Progenitor cell of endocrine pancreas (in vitro differentiated cells): ENCODE measurements at places on chromosomes 7 and 10. TPM values are rescaled to one million over a fixed set of nuclear protein-coding genes. Genes with fewer than 3 reads are reported as not detected.

Gene CDH23
- 0.43 and 0.53 TPM in 2 replicates for total RNA-seq

- H3K27ac ChIP-seq, result no peak overlapping the region
- no peak for DNase-seq
- H3K27me3 ChIP-seq, result no peaks in the 10 kb centered on the region
These were observed 13.2 kb downstream of the ITGB8 start for GRCh38 chr7:20343941-20344340.

DNA sequence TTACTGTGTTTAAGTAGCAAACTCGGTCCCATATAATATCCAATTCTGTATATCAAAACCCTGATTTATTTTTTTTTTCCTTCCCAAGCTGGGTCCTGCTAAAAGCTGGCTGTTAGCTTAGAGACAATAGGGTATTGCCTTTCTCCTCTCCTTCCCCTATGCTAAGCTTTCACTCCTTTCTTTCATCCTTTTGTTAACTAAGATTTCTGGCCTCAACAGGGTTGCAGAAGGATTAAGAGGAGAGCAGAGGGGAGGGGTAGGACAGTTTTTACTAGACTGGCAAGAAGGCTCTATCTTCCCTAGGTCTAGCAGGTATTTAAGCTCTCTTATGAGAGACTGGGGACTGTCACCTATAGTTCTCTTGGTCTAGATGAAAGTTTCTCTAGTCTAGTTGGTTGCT lies 229.2 kb downstream of the KCND2 start:
- H3K27me3 ChIP-seq, result no peaks in the 10 kb centered on the region
- DNase-seq, result no peak
- H3K36me3 ChIP-seq, result no peaks in the 10 kb centered on the region
- H3K4me1 ChIP-seq, result peaks cover 7% of the 10 kb centered on the region
- H3K4me3 ChIP-seq, result no peak overlapping the region

GRCh38 chr7:6170571-6171531 lies 101.6 kb downstream of the CYTH3 start:
- peaks cover 7% of the 10 kb centered on the region for H3K36me3 ChIP-seq
- no peaks in the 10 kb centered on the region for H3K27me3 ChIP-seq
- H3K27ac ChIP-seq, result no peak overlapping the region
- peaks cover 12% of the 10 kb centered on the region for H3K4me1 ChIP-seq

Gene SRGN
- total RNA-seq, result not detected in 2 replicates

Gene CYP3A5
- 4.2 and 4.6 TPM in 2 replicates for total RNA-seq

GRCh38 chr7:93973134-93973533 lies 31.0 kb downstream of the BET1 start:
- H3K27me3 ChIP-seq, result no peaks in the 10 kb centered on the region
- H3K4me3 ChIP-seq, result no peak overlapping the region
- H3K27ac ChIP-seq, result no peak overlapping the region
- DNase-seq, result no peak
- no peaks in the 10 kb centered on the region for H3K4me1 ChIP-seq

- DNase-seq, result no peak
- no peaks in the 10 kb centered on the region for H3K27me3 ChIP-seq
- H3K4me1 ChIP-seq, result peaks cover 18% of the 10 kb centered on the region
These were observed 602.7 kb upstream of the NRP1 start for GRCh38 chr10:33937036-33937730.

GRCh38 chr10:71790749-71791440 lies 17.6 kb upstream of the VSIR start:
- no peak for DNase-seq
- H3K4me3 ChIP-seq, result no peak overlapping the region

DNA sequence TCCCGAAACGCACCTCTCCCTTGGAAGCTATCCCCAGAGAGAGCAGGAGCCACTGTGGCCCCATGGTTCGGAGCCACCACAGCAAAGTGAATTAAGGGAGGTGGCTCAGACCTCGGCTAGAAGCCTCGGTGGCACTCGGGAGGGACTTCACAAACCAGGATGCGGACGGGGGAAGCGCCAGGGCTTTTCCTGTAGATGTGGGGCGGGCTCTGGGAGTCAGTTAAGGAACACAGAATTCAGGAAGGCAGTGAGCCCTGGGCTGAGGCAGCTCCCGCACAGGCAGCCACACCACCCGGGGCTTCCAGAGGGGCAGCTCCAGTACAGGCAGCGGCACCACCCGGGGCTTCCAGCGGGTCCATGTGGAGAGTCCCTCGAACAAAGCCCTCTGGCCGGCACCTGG lies 42.7 kb upstream of the DPYSL4 start:
- H3K4me3 ChIP-seq, result no peak overlapping the region
- no peaks in the 10 kb centered on the region for H3K36me3 ChIP-seq
- DNase-seq, result no peak
- no peaks in the 10 kb centered on the region for H3K4me1 ChIP-seq
- H3K27me3 ChIP-seq, result peaks cover 3% of the 10 kb centered on the region
- H3K27ac ChIP-seq, result no peak overlapping the region

GRCh38 chr7:17608114-17608833 lies 309.8 kb downstream of the AHR start:
- H3K4me3 ChIP-seq, result no peak overlapping the region

GRCh38 chr7:83643739-83644138 lies 5.2 kb downstream of the SEMA3E start:
- H3K36me3 ChIP-seq, result no peaks in the 10 kb centered on the region
- H3K27me3 ChIP-seq, result peaks cover 4% of the 10 kb centered on the region
- no peak for DNase-seq
- H3K4me1 ChIP-seq, result peaks cover 19% of the 10 kb centered on the region

Gene CALHM3
- 0.41 and 1.3 TPM in 2 replicates for total RNA-seq

DNA sequence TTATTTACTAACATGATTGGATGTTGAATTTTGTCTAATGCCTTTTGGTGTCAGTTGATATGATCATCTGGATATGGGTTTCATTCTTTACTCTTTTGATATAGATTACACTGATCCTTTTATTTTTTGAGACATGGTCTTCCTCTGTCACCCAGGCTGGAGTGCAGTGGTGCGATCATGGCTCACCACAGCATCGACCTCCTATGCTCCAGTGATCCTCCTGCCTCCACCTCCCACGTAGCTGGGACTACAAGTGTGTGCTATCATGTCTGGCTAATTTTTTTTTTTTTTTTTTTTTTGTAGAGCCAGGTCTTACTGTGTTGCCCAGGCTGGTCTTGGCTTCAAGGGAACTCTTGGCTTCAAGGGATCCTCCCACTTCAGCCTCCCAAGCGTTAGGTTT lies 27.1 kb downstream of the BMS1 start:
- peaks cover 47% of the 10 kb centered on the region for H3K36me3 ChIP-seq
- H3K27me3 ChIP-seq, result no peaks in the 10 kb centered on the region
- no peak overlapping the region for H3K27ac ChIP-seq
- no peak overlapping the region for H3K4me3 ChIP-seq
- no peak for DNase-seq

- H3K4me3 ChIP-seq, result no peak overlapping the region
- DNase-seq, result no peak
- H3K4me1 ChIP-seq, result peaks cover 6% of the 10 kb centered on the region
- H3K27ac ChIP-seq, result no peak overlapping the region
- no peaks in the 10 kb centered on the region for H3K36me3 ChIP-seq
- peaks cover 22% of the 10 kb centered on the region for H3K27me3 ChIP-seq
These were observed 83.3 kb downstream of the PAXIP1 start for GRCh38 chr7:154919344-154920225.

DNA sequence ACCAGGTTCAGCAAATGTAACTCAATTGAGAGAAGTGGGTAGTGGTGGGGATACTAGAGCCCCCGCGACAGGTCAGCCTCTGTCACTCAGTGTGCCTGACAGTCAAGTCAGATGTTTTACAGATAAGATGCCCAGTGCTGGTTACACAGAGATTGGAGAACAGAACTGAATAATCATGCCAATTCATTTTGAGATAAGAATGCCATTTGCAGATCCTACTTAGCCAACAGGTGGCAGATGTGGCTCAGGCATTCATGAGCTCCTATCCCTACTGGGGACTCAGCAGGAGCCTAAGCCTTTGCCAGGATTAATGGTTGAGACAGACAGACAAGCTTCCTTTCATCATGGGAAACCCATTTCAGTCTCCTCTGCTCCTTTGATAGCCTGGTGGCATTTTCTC lies 137.8 kb downstream of the MAPK8 start:
- peaks cover 1% of the 10 kb centered on the region for H3K36me3 ChIP-seq
- DNase-seq, result no peak
- no peak overlapping the region for H3K27ac ChIP-seq

Gene TMEM270
- total RNA-seq, result not detected in 2 replicates

Gene DUS4L
- 11.4 and 16.8 TPM in 2 replicates for total RNA-seq

GRCh38 chr10:124158592-124158991 lies 65.2 kb upstream of the CHST15 start:
- no peaks in the 10 kb centered on the region for H3K36me3 ChIP-seq
- peaks cover 4% of the 10 kb centered on the region for H3K4me1 ChIP-seq
- peaks cover 31% of the 10 kb centered on the region for H3K27me3 ChIP-seq
- no peak for DNase-seq
- H3K4me3 ChIP-seq, result no peak overlapping the region

Gene GAD2
- 5.9 and 6.5 TPM in 2 replicates for total RNA-seq

Gene EIF5AL1
- 0.11 and 0.12 TPM in 2 replicates for total RNA-seq

- H3K36me3 ChIP-seq, result no peaks in the 10 kb centered on the region
- no peak overlapping the region for H3K4me3 ChIP-seq
- H3K4me1 ChIP-seq, result peaks cover 3% of the 10 kb centered on the region
- peaks cover 32% of the 10 kb centered on the region for H3K27me3 ChIP-seq
These were observed 138.9 kb upstream of the COBL start for GRCh38 chr7:51455513-51455912.

Gene FAM237B
- total RNA-seq, result not detected in 2 replicates

GRCh38 chr7:2209961-2210323 lies 22.8 kb downstream of the MAD1L1 start:
- no peaks in the 10 kb centered on the region for H3K4me1 ChIP-seq
- peaks cover 36% of the 10 kb centered on the region for H3K36me3 ChIP-seq
- H3K27ac ChIP-seq, result no peak overlapping the region
- no peak for DNase-seq
- H3K4me3 ChIP-seq, result no peak overlapping the region

- H3K27me3 ChIP-seq, result peaks cover 6% of the 10 kb centered on the region
- H3K27ac ChIP-seq, result peak within 1 kb of the TSS; percentile 98
- H3K4me1 ChIP-seq, result peaks cover 39% of the 10 kb centered on the region
- DNase-seq, result peak; percentile 71
- peak within 1 kb of the TSS; percentile 92 for H3K4me3 ChIP-seq
These were observed at the start of gene CUL1 for GRCh38 chr7:148698397-148699023. Gene CUL1, plus strand, starts transcription at chr7:148698903. Its CDS starts 31,220 bp downstream, at chr7:148730123.

- peaks cover 2% of the 10 kb centered on the region for H3K36me3 ChIP-seq
- H3K27ac ChIP-seq, result no peak overlapping the region
- H3K4me3 ChIP-seq, result no peak overlapping the region
These were observed 33.6 kb downstream of the PDE1C start for GRCh38 chr7:32036557-32036956.

GRCh38 chr10:108014145-108014901 lies 849.8 kb upstream of the SORCS1 start:
- H3K4me1 ChIP-seq, result peaks cover under 1% of the 10 kb centered on the region
- no peaks in the 10 kb centered on the region for H3K36me3 ChIP-seq
- no peaks in the 10 kb centered on the region for H3K27me3 ChIP-seq
- H3K27ac ChIP-seq, result no peak overlapping the region
- no peak overlapping the region for H3K4me3 ChIP-seq

DNA sequence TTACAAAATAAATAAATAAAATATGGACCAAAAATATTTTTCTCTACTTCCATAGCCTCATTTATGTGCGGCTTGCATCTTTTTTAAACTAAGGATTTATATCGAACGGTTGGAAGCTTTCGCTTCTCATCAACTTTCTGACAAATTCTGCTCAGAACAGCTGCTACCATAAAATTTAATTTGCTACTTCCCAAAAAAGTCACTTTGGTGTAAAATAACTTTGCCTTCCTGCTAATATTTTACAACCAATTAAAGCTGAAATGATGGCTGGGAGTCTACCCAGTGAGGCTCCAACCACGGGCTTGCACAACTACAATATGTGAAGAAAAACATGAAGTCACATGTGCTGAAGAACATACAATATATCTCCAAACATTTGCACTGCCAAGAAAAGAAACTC lies 253.1 kb upstream of the NEBL start:
- H3K27me3 ChIP-seq, result no peaks in the 10 kb centered on the region
- DNase-seq, result no peak
- no peak overlapping the region for H3K4me3 ChIP-seq
- no peaks in the 10 kb centered on the region for H3K36me3 ChIP-seq
- H3K4me1 ChIP-seq, result no peaks in the 10 kb centered on the region
- H3K27ac ChIP-seq, result no peak overlapping the region

GRCh38 chr10:33126742-33127141 lies 168.7 kb upstream of the ITGB1 start:
- H3K36me3 ChIP-seq, result no peaks in the 10 kb centered on the region
- no peak overlapping the region for H3K4me3 ChIP-seq
- H3K27ac ChIP-seq, result no peak overlapping the region
- no peak for DNase-seq
- peaks cover 3% of the 10 kb centered on the region for H3K4me1 ChIP-seq
- peaks cover 7% of the 10 kb centered on the region for H3K27me3 ChIP-seq

GRCh38 chr10:121460733-121461132 lies 137.5 kb downstream of the FGFR2 start:
- H3K27me3 ChIP-seq, result peaks cover 3% of the 10 kb centered on the region
- DNase-seq, result no peak
- no peaks in the 10 kb centered on the region for H3K36me3 ChIP-seq
- H3K4me3 ChIP-seq, result no peak overlapping the region
- peaks cover 9% of the 10 kb centered on the region for H3K4me1 ChIP-seq

Gene GTF2IRD2
- total RNA-seq, result 36.2 and 37.0 TPM in 2 replicates

Gene CYP2E1
- 0.91 and 1.4 TPM in 2 replicates for total RNA-seq

Gene TMEM139
- total RNA-seq, result 4.7 and 5.1 TPM in 2 replicates

Gene GBX1
- total RNA-seq, result 2.0 and 2.1 TPM in 2 replicates

Gene TMEM213
- total RNA-seq, result not detected in 2 replicates

Gene CACUL1
- 58.5 and 63.0 TPM in 2 replicates for total RNA-seq

GRCh38 chr7:16606704-16607103 lies 38.9 kb downstream of the ANKMY2 start:
- peaks cover 19% of the 10 kb centered on the region for H3K4me1 ChIP-seq
- DNase-seq, result no peak
- peak overlapping the region; percentile 49 for H3K27ac ChIP-seq
- H3K36me3 ChIP-seq, result peaks cover 44% of the 10 kb centered on the region
- no peaks in the 10 kb centered on the region for H3K27me3 ChIP-seq

Gene SPDYE9
- total RNA-seq, result 0.22 TPM in 1 of 2 replicates, not detected in the other

DNA sequence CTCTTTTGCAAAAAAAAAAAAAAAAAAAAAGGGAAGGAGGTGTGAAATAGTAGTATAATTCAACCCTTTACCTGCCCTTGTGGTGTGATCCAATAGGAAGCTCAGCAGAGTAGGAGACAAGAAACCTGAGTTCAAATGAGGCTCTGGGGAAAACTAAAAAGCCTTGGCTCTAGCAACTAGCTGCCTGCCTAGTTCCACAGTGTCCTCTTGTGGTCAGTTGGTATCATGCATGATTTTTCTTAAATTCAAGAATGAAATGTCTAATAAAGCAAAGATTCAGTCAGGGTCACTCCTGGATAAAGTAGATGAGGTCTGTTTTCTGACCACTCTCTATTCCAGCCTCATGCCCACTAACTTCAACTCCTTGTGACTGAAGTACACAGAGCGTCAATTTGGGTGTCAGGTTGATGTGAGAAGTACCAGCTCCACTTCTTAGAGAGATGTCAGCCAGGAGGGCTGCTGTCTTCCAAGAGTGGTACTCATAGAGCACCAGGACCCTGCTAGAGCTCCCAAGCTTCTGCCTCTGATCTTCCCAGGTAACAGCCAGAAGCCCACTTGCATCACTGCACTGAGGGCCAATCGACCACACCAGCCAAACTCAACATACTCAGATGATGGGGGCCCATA lies 10.5 kb downstream of the LSM5 start:
- H3K27ac ChIP-seq, result no peak overlapping the region
- no peak overlapping the region for H3K4me3 ChIP-seq
- H3K36me3 ChIP-seq, result no peaks in the 10 kb centered on the region
- no peaks in the 10 kb centered on the region for H3K27me3 ChIP-seq
- no peaks in the 10 kb centered on the region for H3K4me1 ChIP-seq

Gene CPVL
- 22.1 and 23.1 TPM in 2 replicates for total RNA-seq

GRCh38 chr7:128454808-128455542 lies 703 bp upstream of the HILPDA start:
- H3K4me1 ChIP-seq, result peaks cover 40% of the 10 kb centered on the region
- H3K36me3 ChIP-seq, result peaks cover 9% of the 10 kb centered on the region
- no peak for DNase-seq
